Activated T-helper 1 cell treated with anti-CD3 and anti-CD28 coated beads, Interleukin-2, amount 50 U/mL, for 16 hours (primary cell): ENCODE measurements at places on chromosomes 12 and 14.

- DNase-seq = no peak
Observed at GRCh38 chr12:11859705-11860425, 210.4 kb downstream of the ETV6 start.

DNA sequence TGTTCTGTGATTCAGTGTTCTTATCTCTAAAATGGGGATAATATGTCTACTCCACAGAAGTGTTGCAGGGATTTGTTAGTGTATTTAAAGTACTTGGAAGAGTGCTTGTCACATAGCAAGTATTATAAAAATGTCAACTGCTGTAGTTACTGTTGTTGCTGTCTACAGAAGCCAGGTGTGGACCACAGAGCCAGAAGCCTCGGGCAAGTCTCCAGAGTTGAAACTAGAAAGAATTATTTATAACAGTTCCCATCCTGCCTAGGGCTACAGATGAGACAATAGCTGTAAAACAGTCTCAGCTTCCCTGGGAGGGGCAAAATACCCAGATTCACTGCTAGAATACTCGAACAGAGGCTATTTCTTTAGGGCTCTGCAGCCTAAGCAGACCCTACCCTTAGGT, 55.4 kb upstream of the FUT8 start:
- DNase-seq = no peak

DNA sequence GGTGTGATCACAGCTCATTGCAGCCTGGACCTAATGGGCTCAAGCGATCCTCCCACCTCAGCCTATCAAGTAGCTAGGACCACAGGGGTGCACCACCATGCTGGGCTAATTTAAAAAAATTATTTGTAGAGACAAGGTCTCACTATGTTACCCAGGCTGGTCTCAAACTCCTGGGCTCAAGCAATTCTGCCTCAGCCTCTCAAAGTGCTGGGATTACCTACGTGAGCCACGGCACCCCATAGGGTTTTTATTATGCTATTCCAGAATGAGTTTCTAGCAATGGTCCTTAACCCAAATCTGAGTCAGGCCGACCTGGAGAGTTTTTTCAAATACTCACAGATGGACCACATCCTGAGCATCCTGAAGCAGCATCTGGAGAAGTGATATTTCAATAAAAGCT, 159.8 kb downstream of the CPNE8 start:
- DNase-seq = no peak

DNA sequence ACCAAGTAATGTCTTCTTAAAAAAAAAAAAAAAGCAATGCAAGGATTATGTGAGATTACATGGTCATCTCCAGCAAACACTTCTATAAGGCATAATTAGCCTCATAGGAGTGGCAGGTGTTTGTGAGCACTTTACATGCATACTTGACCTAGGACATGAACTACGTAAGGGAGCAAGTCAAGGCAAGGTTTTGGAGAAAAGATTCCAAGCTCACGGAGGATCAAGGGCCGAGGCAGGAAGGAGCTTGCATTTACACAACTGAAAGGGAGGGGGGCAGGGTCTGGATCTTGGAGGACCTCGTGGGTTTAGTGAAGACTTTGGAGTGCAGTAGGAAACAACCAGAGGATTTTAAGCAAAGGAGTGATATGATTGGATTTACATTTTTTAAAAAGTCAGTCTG, 112.5 kb downstream of the CCER1 start:
- DNase-seq = no peak

GRCh38 chr12:130357241-130357640, 19.6 kb downstream of the PIWIL1 start:
- no peak for DNase-seq

- no peak for DNase-seq
Observed at GRCh38 chr14:55303691-55304145, 32.5 kb downstream of the FBXO34 start.

DNA sequence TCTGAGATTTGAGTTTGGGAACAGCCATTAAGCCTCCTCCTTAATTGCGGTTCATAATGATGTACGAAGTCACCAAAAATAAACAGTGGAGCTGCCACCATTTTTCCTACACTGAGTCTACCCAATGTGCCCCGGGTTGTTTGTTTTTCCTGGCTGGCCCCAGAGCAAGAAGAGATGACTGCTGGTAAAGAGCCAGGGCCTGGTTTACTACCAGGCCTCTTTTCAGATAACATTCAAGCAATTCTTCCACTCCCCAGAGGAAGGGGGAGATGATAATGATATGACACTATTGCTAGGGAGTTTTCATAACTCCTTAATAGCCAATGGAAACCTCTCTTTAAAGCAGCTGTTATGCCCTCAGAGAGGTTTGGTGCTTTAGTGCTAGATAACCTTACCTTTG, 42.3 kb downstream of the BRAP start:
- no peak for DNase-seq

DNA sequence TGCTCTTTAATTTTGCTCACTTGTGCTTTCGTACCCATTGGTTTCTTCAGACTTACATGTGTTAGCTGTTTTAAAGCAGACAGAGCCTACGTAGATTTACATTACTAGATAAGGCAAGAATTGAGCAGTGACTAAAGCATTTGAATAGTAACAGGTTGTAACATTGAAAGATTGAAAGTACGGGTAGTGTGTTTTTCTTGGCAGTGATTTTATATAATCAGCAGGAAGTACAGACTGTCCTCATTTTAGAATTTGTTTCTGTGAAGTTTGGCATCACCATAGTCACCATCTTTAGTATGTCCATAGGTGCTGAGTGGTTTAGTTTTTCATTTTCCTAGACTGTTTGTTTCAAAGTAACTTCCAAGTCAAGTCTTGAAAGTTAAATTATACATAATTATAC, 14.0 kb downstream of the RTRAF start:
- no peak for DNase-seq

GRCh38 chr14:90402016-90402415, 5.2 kb downstream of the CALM1 start:
- DNase-seq = no peak

- DNase-seq = no peak
Observed at GRCh38 chr14:100256339-100256895, 17.5 kb downstream of the YY1 start.

GRCh38 chr12:27018037-27018436, 3.9 kb upstream of the TM7SF3 start:
- DNase-seq = no peak

DNA sequence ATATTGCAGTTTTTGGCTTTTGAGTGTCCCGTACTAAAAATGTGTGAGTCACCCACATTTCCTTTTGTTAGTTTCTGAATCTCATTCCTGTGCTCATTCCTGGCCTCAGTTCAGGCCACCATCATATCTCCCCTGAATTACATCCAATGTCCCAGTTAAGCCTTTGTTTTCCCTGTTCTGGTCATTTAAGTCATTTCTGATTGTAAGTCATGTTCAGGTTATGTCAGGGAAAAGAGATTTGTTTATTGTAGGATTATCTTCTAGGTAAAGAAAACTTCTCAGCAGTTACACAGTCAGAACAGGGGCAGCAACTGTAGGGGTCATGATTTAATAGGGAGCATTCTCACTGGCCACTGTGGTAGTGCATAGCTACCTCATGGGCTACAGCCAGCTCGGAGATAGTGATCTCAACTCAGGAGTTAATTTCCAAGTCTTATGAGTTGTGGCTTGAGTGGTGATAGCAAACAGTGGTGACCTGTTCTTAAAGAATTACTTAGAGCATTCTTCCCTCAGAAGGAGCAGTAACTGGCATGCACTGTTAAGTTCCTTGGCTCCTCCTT, 6.7 kb downstream of the DDX47 start:
- DNase-seq = no peak

DNA sequence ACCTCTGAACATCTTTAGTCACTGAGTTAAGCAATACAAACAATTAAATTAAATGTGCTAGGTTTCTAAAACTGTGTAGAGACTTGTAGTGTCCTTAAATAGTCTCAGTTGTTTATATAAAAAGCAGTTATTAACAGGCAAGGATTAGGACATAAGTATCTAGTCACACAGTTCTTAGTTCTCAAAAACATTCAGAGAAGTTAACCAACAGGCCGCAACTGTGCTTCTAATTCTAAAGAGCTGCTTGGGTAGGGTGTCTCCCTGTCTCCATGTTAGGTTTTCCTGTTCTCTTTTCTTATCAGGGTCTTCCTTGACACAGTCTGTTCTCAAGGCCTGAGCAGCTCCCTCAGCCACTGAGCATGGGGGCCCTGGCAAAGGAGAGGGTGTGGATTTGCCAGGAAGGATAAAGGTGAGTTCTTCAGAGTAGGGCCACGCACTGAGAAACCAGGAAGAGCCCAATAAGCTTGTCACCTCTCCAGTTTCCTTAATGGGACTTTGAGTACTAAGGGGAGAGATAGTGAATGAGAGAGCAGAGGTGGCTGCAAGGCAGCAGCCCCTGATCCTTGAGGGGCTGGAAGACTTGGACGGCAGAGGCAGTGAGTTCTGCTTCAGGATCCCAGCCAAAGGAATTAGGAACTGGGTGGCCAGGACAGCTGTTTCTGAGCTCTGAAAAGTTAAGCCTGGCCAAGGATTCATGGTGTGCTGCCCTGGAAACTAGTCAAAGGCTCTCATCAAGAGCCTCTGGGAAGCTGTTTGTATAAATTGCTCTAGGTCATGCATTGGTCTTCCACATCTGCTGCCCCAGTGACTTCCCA, 177.3 kb downstream of the MYRFL start:
- DNase-seq = no peak

- DNase-seq = no peak
Observed at GRCh38 chr12:121838126-121838525, 20.5 kb downstream of the HPD start.

GRCh38 chr12:1377117-1377516, 217.3 kb downstream of the FBXL14 start:
- DNase-seq = no peak

GRCh38 chr12:40032433-40033241, 73.2 kb downstream of the SLC2A13 start:
- DNase-seq = no peak

- no peak for DNase-seq
Observed at GRCh38 chr12:98137278-98137677, 378.1 kb upstream of the TMPO start.

- DNase-seq = no peak
Observed at GRCh38 chr12:21780786-21781185, 6.3 kb upstream of the KCNJ8 start.

DNA sequence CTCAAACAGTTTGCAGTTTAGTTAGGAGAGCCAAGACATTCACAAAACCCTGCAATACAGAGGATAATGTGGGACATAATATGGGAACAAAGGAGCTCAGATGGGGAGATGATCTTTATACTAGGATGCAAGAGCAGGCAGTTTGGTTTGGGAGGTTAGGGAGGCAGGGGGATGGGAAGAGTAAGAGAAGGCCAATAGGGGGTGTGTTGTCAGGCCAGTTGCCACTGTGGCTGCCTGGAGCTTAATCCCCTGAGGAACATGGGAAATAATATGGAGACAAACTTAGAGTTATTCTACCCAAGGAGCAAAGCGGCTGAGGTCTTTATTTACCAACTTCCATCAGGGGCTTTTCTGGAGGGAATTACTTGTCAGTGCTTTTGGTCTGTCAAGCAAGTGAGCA, 10.0 kb upstream of the CSRP2 start:
- DNase-seq = no peak

DNA sequence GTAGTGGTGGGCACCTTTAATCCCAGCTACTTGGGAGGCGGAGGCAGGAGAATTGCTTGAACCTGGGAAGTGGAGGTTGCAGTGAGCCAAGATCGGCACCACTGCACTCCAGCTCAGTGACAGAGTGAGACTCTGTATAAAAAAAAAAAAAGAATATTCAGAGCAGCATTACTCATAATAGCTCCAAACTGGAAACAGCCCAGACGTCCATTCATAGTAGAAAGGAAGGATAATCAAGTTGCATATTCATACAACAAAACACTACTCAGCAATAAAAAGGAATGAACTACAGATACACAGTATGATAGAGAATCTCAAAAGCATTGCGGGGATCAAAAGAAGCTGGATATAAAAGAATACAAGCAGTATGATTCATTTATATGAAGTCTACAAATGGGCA, 19.1 kb downstream of the TMEM30B start:
- no peak for DNase-seq

DNA sequence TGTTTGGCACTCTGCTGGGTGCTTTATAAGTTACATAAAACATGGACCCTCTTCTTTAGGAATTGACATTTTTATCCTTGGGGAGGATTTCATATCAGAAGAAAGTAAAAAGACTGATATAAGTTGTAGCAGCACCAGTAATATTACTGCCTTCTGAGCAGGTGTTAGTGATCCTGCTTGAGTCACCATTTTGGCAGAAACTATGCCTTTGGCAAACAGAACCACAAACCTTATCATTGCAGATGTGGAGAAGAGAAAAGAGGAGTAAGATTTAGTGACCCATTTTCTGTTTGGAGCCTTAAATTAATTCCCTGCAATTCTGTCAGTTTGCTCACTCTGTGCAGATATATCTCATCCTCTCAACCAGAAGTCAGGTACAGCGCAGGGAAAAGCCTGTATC, 23.0 kb downstream of the ZNF410 start:
- no peak for DNase-seq

DNA sequence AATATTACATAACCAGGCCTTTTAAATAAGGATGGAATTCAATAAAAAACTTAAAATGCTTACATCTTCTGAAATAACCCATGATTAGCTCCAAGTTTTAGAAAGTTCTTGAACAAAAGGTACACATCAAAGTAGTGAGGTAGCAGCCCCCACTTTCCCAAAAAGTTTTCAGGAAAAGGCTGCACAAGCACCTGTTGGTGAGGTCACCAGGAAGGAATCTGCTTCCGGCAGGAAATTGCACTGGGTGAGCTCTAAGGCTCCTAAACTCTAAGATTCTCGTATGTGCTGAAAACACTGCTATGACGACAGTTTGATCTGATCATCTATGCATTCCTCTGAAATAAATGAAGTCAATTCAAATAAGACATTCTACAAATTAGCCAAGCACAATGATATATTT, 34.3 kb upstream of the TTC7B start:
- no peak for DNase-seq

DNA sequence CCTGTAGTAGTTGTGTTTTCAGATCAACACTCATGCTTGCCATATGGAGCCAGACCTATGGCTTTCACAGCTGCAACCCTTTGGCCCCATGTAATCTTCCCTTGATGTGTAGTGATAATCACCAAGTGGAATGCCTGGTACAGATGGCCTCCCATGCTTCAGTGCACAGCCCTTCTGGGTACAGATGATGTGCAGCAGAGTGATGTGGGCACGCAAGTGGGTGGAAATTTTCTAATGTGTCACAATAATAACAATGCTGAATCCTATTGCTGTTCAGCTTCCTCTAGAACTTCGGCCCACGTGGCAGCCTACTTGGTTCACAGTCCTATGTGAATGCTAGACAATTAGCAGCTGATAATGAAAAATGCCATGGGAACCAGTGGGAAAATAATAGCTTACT, 188.1 kb downstream of the SNAPC1 start:
- DNase-seq = no peak
